ENCODE measurements at places on chromosomes 11 and 22.

DNA sequence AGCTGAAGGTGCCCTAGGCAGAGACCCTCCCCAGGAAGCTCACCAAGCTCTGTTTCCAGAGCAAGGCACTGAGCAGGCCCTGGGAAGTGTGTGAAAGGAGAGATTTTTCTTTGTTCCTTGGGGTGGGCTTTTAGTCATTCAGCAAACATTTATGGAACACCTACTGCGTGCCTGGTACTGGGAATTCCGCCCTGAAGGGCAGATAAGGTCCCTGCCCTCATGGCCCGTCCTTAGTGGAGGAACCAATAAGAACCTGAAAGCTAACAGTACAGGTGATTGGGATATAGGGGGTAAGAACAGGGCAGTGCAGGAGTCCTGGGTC, 3.9 kb downstream of the TMEM134 start:
- DNase-seq: no peak

DNA sequence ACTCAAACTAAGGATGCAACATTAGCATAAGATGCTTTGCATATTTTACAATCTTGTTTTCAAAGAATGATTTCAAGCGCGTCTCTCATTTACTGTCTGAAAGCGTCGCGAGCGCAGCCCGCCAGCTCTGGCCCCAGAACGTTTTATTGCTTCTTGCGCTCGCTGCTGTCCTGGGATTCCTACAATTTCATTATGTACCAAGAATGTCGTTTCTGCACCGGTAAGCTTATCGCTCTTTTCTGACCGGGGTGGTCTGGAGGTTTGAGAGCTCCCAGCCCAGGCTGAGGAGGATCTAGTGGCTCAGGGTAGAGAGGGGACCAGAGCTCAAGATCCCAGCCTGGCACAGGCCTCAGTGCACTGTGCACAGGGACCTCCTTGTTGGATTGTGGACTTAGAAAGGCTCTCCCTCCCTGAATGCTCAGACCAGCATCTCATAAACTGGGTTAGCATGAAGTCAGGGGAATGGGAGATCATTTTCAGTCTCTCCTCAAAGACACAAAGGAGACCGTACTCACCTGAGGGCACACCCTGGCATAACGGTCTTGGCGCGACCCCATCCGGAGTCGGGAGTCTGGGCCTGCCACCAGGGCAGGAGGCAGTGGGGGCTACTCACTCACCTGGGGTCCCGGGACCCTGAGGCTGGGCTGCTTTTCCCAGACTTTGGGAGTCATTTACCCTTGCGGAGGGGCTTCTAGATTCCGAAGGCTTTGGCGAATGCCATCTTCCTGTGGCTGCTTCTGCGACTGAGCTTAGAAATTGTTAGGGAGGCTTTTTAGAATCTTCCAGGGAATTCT, 817.4 kb downstream of the BRD1 start:
- DNase-seq: no peak

DNA sequence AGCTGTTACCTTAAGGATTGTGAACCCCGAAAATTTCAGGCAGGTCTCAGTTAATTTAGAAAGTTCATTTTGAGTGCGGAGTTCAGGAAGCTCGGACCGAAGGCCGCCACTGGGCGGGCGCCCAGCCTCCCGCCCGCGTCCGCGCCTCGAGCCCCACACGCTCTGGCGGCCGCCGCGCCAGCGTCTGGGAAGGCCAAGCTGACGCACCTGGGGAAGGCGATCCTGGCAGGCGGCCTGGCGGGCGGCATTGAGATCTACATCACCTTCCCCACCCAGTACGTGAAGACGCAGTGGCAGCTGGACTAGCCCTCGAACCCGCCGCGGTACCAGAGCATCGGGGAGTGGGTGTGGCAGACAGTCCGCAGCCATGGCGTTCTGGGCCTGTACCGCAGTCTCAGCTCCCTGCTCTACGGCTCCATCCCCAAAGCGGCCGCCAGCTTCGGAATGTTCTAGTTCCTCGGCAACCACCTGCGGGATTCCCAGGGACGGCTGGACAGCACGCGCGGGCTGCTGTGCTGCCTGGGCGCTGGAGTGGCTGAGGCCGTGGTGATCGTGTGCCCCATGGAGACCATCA, 79.5 kb downstream of the CCDC83 start:
- DNase-seq: no peak

- DNase-seq: no peak
These were observed 52.4 kb downstream of the SYTL2 start for GRCh38 chr11:85758480-85759039.

DNA sequence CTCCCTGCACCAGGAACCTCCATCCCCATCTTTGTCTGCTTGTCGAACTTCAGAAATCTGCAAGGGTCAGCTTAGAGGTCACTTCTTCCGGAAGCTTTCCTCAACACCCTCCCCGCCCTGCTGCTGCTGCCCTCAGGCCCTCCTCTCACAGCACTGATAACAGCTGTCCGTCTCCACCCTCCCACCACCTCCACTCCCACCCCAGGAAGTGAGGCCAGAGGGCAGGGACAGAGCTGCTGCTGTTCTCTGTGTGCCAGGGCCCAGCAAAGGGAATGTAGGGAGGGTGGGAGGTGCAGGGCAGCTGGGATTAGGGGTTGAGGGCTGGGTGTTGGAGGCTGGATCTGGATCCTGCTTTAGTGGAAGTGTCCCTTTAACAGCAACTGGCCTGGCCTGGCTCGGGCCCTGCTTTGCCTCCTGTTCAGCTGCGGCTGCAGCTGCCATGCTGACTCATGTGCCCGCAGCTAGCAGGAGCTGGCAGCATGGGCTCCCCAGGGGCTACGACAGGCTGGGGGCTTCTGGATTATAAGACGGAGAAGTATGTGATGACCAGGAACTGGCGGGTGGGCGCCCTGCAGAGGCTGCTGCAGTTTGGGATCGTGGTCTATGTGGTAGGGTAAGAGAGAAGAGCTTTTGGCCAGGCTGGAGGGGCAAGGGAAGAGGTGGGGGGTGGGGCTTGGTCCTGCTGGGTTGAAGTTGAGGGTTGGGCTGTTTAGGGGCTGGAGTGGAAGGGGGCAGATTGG, at the start of gene P2RX6:
Gene P2RX6 (plus strand): TSS at position 440 of the 740 bp plus-strand sequence. CDS start 10 bp downstream, at position 450.
- peak; percentile 64 for DNase-seq

DNA sequence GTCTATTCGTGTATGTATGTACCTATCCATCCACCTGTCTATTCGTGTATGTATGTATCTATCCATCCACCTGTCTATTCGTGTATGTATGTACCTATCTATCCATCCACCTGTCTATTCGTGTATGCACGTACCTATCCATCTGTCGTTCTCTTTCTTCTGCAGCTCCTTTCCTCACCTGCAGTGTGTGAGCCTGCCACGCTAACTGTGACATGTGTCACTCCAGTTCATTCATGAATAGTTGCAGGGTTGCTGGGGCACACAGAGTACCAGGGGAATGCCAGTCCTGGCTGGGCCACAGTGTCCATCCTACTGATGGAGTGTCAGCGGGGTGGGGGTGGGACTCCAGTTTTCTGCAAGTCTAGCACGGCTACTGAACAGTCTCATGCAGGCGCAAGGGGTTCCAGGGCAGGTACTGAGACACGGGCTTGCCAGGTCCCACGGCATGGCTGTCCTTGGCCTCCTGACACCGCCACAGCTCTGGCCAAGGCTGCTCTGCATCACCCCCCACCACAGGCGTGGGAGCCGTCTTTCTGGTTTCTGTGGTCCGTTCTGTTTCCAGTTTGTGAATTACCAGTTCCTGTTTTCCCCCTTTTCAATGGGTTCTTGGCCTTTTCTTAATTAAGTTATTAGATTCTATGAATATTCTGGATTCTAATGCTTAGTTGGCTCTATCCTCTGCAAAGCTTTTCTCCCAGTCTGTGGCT, 88.8 kb upstream of the CLDN5 start:
- no peak for DNase-seq
